NCI-H2171 (cell line): ENCODE measurements at places on chromosomes 16 and 17.

- peak; percentile 13 for DNase-seq
Measured at GRCh38 chr17:76789235-76789788, 51.4 kb downstream of the MFSD11 start.

- no peak for DNase-seq
Measured at GRCh38 chr16:27243725-27244362, 24.7 kb downstream of the NSMCE1 start.

DNA sequence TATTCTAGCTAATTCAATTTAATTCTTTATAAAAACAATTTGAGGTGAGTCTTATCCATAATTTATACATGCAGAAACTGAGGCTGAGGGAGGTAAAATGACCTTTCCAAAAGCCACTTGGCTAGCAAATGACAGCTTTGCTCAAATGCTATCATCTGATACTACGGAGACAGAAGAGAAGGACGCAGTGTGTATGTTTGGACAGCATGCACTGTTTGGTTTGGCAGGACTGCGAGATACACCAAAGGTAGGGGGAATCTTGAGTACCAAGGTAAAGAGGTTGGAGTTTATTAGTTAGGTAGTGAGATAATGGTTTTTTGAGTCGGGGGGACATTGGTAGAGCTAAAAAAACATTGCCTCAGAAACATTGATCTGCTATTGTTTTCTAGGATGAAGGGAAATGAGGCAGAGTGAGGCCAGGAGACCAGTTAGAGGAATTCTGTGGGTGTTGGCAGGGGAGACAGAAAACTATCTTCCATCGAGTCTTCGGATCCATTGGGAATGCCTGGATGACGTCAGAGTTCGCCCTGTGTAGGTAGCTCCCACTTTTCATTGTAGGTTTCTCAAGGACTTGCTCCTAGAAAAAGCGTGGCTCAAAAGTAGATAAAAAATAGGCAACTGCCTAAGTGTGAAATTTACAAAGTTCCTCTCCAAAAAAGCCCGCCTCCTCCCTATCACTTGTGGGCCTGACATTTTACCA lies 2.5 kb upstream of the HS3ST4 start:
- no peak for DNase-seq

DNA sequence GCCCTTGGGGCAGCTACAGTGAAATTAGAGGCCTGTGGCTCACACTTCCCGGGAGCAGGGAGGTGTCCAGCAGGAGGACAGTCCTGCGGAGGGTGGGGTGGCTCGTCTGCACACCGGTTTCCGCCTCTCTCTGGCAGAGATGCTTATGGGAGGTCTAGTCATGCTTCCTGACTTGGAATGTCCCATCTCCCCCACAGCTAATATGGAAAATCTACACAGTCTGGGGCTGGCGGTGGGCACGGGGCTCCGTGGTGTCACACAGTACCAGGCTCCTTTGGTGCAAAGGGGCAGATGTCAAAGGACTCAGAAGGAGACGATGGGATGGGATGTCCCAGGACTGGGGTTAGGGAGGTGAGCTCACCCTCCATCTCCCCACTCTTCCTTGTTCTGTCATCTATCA lies 44.1 kb upstream of the DOC2B start:
- DNase-seq, result no peak

DNA sequence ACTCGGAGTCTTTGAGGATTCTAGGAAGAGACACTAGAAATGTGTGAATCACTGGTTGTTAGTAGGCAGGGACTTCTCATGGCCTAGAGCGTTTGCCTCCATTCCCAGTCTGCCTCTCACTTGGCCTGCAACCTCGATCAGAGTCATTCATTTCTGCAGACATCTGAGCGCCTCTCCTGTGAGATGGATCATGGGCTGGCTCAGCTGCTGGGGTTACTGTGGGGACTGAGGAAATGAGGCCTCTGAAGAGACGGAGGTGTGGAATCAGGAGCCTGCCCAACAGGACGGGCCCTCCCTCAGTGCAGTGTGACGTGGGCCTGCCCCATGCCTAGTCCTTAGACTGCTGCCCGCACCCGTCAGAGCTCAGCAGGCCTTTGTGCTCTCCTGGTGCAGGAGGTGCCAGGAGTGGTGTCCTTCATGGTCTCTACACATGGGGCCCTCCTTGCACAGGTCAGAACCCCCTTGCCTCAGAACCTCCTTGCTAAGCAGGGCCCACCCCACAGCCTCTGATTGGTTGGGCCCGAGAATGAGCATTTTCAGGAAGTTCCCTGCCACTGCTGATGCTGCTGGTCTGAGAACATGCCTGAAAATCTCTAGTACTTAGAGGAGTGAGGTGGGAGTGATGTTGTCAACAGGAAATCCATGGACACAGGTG lies 99.4 kb downstream of the NPIPB11 start:
- no peak for DNase-seq

- no peak for DNase-seq
Measured at GRCh38 chr16:3032624-3033023, 4.1 kb downstream of the BICDL2 start.

- DNase-seq, result no peak
Measured at GRCh38 chr16:23408242-23408822, 44.7 kb downstream of the COG7 start.

- no peak for DNase-seq
Measured at GRCh38 chr16:31364421-31364820, 9.4 kb downstream of the ITGAX start.

DNA sequence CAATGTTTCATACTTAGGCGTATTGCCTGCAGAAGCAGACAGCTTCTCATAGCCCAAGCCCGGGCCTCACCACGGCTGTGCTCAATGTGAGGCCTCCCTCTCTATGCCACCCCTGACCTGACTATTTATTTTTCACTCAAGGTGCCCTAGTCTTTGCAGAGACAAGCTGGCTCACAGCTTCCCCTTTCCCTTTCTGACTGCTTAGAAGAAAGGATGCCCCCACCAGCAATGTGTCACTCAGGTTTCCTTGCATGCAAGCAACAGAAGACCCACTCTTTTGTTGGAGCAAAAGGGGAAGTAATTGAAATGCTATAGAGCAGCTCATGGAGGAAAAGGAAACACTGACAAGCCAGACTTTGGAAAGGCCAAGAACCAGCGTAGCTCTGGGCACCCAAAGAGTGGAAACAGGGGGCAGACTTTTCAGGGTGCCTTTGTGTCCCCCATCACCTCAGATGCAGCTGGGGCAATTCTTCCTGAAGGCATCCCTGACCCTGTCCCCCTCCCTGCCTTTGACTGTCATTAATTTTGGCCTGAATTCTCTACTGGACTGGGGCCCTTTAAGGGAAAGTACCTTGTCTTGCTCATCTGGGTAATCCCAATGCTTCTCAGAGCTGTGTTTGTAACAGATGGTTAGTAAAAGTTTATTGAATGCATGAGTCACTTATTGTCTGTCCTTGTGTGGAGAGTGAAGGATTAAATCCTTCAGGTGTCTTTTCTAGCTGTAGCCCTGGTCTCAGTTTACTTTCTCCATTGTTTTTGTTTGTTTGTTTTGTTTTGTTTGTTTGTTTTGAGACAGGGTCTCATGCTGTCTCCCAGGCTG lies 17.8 kb downstream of the RGS9 start:
- DNase-seq, result no peak

- no peak for DNase-seq
Measured at GRCh38 chr16:52366983-52367382, 180.0 kb downstream of the TOX3 start.

DNA sequence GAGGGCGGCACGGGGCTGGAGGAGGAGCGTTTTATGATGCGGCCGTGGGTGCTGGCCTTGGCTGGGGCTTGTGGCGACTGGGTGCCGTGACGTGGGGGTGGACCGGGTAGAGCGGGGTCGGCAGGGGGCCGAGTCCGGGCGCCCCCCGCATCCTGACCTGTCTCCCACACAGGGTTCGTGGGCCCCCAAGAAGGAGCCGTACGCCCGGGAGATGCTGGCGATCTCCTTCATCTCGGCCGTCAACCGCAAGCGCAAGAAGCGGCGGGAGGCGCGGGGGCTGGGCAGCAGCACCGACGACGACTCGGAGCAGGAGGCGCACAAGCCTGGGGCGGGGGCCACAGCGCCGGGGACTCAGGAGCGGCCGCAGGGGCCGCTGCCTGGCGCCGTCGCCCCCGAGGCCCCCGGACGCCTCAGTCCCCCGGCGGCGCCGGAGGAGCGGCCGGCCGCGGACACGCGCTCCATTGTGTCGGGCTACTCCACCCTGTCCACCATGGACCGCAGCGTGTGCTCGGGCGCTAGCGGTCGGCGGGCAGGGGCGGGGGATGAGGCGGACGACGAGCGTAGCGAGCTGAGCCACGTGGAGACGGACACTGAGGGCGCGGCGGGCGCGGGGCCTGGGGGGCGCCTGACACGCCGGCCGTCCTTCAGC lies 81.6 kb downstream of the ARHGAP23 start:
- no peak for DNase-seq

DNA sequence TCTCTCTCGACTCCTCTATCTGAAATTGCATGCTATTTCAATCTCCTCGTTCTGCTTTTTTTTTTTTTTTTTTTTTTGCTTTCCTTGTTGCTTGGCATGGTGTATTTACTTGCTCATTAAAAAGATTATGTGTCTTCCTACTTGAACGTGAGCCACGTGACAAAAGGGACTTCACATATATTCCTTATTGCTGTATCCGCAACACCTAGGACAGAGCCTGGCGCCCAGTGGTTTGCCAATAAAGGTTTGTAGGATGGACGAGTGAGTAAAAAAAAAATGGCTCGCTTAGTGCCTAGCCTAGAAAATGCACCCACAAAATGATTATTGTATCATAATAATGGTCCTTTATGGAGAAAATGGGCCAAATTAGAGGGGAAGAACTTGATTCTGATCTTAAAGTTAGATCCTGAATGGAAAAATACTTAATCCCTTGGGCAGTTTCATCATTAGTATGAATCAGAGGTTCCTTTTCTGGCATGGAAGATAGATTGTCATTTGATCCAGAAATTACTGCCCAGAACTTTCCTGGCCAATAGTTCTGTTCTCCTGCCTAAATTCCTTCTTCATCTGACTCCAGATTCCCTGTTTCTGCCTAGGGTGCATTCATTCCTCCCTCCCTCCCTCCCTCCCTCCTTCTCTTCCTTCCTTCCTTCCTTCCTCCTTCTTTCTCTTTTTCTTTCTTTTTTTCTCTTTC lies 13.6 kb upstream of the TMEM220 start:
- no peak for DNase-seq

GRCh38 chr17:50785946-50786570 lies 18.7 kb upstream of the ANKRD40CL start:
- no peak for DNase-seq

- no peak for DNase-seq
Measured at GRCh38 chr17:1096215-1096614, 83.6 kb downstream of the ABR start.

- DNase-seq, result no peak
Measured at GRCh38 chr16:78163772-78164670, 64.6 kb downstream of the WWOX start.

DNA sequence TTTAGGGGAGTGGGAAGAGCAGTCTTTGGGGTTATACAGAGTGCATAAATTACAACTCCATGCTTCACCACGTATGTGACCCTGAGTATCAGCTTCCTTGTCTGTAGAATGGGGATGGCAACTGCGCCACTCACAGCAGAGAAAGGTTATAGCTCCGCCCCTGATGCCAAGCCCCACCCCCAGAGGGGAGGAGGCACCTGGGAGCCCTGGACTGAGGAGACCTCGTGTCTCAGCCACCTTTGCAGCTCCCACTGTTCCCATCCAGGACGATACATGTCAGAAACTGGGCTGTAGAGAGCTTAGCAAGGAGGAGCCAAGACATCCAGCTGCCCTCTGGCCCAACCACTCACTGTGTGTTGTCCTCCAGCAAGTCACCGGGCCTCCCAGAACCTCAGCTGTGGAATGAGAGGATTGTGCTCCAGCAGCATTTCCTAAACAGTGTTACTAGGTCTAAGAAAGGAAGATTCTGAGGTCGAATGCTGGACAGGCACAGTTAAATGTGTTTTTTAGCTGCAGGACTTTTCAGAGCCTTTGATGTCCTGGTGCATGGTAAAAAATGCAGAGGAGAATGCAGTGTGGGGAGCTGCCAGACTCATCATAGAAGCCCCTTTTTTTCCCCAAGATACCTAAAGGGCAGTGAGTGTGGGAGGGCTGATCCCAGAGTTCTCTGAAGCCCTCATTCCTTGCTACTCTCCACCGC lies 49.4 kb downstream of the BEAN1 start:
- no peak for DNase-seq

- DNase-seq, result no peak
Measured at GRCh38 chr16:49415083-49415482, 41.5 kb downstream of the C16orf78 start.

DNA sequence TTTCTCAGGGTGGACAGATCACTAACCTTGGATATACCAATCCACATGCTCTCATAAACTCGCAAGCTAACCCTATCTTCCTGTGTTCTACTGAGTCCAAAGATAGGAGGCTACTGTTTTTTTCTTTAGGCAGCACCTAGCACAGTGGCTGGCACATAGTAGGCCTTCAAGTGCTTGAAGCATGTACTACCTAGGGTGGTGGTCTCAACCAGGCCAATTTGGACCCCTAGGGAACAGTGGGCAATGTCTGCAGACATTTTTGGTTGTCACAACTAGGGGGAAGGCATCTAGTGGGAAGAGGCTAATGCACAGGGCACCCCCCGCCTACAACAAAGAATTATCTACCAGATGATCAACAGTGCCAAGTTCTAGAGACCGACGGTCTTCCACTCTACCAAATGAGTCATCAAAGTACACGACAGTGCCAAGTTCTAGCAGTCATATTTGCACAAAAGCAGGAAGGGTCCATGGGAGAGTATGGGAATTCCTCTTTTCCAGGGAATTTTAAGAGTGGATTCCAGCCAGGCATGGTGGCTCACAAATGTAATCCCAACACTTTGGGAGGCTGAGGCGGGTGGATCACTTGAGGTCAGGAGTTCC lies 390.3 kb downstream of the SLC39A11 start:
- DNase-seq, result no peak

DNA sequence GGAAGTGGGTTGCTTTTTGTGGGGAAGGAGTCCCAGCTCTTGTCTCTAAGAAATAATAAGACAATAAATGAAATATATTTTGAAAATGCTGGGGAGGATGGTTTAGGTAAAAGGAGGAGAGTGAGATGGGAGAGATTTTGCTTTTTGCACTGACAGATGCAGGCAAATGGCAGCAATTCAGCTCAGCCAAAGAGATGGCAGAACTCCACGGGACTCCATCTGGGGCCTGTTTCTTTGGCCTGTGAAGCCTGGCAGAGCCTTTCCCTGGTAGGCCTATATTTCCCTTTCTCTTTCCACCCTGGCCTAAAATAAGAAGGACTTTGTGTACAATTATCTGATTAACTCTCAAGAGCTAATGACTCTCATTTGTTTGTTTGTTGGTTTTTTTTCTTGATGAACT lies 1525.1 kb downstream of the CDH11 start:
- DNase-seq, result no peak

- no peak for DNase-seq
Measured at GRCh38 chr16:1559446-1559975, 26.0 kb downstream of the TMEM204 start.
